Lower lobe of right lung (tissue), 2 donors: ENCODE measurements at places on chromosomes 6 and 20. TPM values are rescaled to one million over a fixed set of nuclear protein-coding genes. Genes with fewer than 3 reads are reported as not detected.

- no peak for DNase-seq
Measured at GRCh38 chr6:39470506-39470905, 148.0 kb upstream of the KCNK16 start.

GRCh38 chr20:23649242-23649641 is 11.5 kb upstream of the CST3 start:
- DNase-seq, result no peak

DNA sequence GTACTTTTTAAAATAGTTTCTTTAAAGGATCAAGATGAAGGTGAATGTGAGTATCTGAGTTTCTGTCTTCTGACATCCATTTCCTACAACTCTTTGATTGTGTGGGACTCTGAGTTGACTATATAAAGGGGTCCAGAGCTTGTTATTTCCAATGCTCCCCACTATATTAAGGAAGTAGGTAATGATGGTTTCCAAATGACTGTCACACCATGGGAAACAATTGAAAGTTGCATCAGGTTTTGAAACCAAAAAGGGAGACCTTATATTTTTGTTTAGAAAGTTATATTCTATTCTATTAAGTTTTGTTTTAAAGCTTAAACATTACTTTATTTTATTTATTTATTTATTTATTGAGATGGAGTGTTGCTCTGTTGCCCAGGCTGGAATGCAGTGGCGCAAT is 11.2 kb downstream of the CASS4 start:
- no peak for DNase-seq

TPX2 gene
- 1.9 TPM for total RNA-seq

LHFPL5 gene
- not detected for total RNA-seq

SRMS gene
- total RNA-seq, result not detected
